A549 treated with CORT108297 at 1 μM for 4 hours (cell line): ENCODE measurements at places on chromosomes 13 and 19. TPM values are rescaled to one million over a fixed set of nuclear protein-coding genes. Genes with fewer than 3 reads are reported as not detected.

Gene IZUMO2
- not detected in 5 replicates for total RNA-seq

Gene C13orf46
- total RNA-seq: 0.08 to 0.20 TPM (median 0.19 TPM) in 5 replicates

Gene GRIN2D
- 6.3 to 11.3 TPM (median 10.6 TPM) in 5 replicates for total RNA-seq

Gene ZSCAN22
- total RNA-seq: 2.4 to 2.7 TPM (median 2.6 TPM) in 5 replicates

Gene RRAS
- 89.9 to 139 TPM (median 135 TPM) in 5 replicates for total RNA-seq

Gene ANKRD24
- total RNA-seq: 0.17 to 0.26 TPM (median 0.21 TPM) in 5 replicates

Gene PSG3
- total RNA-seq: 0.05 to 0.16 TPM (median 0.13 TPM) in 5 replicates

Gene CDX2
- total RNA-seq: 0.70 to 1.4 TPM (median 1.1 TPM) in 5 replicates

Gene MBD3L3
- total RNA-seq: not detected in 5 replicates

Gene CEACAM5
- total RNA-seq: 1.8 to 2.1 TPM (median 2.1 TPM) in 5 replicates

Gene RINL
- 2.2 to 3.1 TPM (median 2.8 TPM) in 5 replicates for total RNA-seq

Gene OR7C1
- total RNA-seq: not detected in 5 replicates

Gene EPSTI1
- total RNA-seq: 0.02 to 0.29 TPM (median 0.03 TPM) in 4 of 5 replicates, not detected in the other

Gene ALOX5AP
- 3.7 to 5.2 TPM (median 3.9 TPM) in 5 replicates for total RNA-seq

Gene KCNC3
- 0.87 to 1.6 TPM (median 1.4 TPM) in 5 replicates for total RNA-seq

Gene DPY19L3
- 10.3 to 15.0 TPM (median 12.7 TPM) in 5 replicates for total RNA-seq

Gene SMIM24
- 0.30 to 0.84 TPM (median 0.44 TPM) in 5 replicates for total RNA-seq

Gene NRTN
- 0.27 to 0.89 TPM (median 0.48 TPM) in 5 replicates for total RNA-seq

Gene ZC3H4
- 18.6 to 20.9 TPM (median 18.8 TPM) in 5 replicates for total RNA-seq

Gene CYP4F3
- total RNA-seq: 1.8 to 3.0 TPM (median 2.3 TPM) in 5 replicates

Gene ANGPTL8
- not detected in 5 replicates for total RNA-seq

Gene NCR1
- total RNA-seq: not detected in 5 replicates

Gene APLP1
- 62.9 to 100 TPM (median 98.2 TPM) in 5 replicates for total RNA-seq

Gene MBD3L2
- total RNA-seq: not detected in 5 replicates

Gene SIGLEC12
- not detected in 5 replicates for total RNA-seq

Gene ERICH4
- total RNA-seq: 0.09 TPM in 1 of 5 replicates, not detected in the others

Gene CASP14
- total RNA-seq: not detected in 5 replicates
